Temporal lobe (tissue), 4 donors: ENCODE measurements at places on chromosomes 12 and 14. TPM values are rescaled to one million over a fixed set of nuclear protein-coding genes. Genes with fewer than 3 reads are reported as not detected.

NRL gene
- total RNA-seq: 1.2 TPM

KRT71 gene
- total RNA-seq: 0.25 TPM

SNRNP35 gene
- total RNA-seq: 15.2 TPM

LRRC23 gene
- total RNA-seq: 7.1 TPM

GPX2 gene
- not detected for total RNA-seq

LYZ gene
- total RNA-seq: 3.2 TPM

SERPINA9 gene
- not detected for total RNA-seq

RNF212B gene
- total RNA-seq: not detected

MYH6 gene
- not detected for total RNA-seq

KRT3 gene
- not detected for total RNA-seq

DAD1 gene
- 68.8 TPM for total RNA-seq

MGAT4C gene
- 79.2 TPM for total RNA-seq

TEX52 gene
- total RNA-seq: not detected

GPR84 gene
- total RNA-seq: not detected

TMEM260 gene
- total RNA-seq: 18.9 TPM

TPH2 gene
- total RNA-seq: not detected

GXYLT1 gene
- 12.8 TPM for total RNA-seq

SLC6A15 gene
- 56.8 TPM for total RNA-seq

CCDC175 gene
- 2.0 TPM for total RNA-seq

CLEC6A gene
- total RNA-seq: not detected

IFNG-AS1 gene
- not detected for total RNA-seq

SLC24A4 gene
- total RNA-seq: 0.25 TPM

SMCO2 gene
- total RNA-seq: not detected

ANO4 gene
- total RNA-seq: 72.8 TPM

TAS2R13 gene
- total RNA-seq: 5.2 TPM

LRP1-AS gene
- total RNA-seq: not detected

TMPRSS12 gene
- not detected for total RNA-seq

NOVA1 gene
- total RNA-seq: 47.9 TPM

RABGGTA gene
- 21.1 TPM for total RNA-seq

VWF gene
- 15.0 TPM for total RNA-seq

RIPK3 gene
- 0.25 TPM for total RNA-seq

MYO1H gene
- total RNA-seq: 0.25 TPM

RPL10L gene
- 0.25 TPM for total RNA-seq

DNAJC22 gene
- total RNA-seq: under 0.01 TPM

ASCL1 gene
- 8.6 TPM for total RNA-seq

AQP6 gene
- 0.25 TPM for total RNA-seq
